ENCODE measurements at places on chromosomes 1 and 21. TPM values are rescaled to one million over a fixed set of nuclear protein-coding genes. Genes with fewer than 3 reads are reported as not detected.
A peak's percentile ranks its signal among the peaks of the same experiment; 100 is the strongest.

DMBX1 gene
- total RNA-seq: 0.58 TPM

DNA sequence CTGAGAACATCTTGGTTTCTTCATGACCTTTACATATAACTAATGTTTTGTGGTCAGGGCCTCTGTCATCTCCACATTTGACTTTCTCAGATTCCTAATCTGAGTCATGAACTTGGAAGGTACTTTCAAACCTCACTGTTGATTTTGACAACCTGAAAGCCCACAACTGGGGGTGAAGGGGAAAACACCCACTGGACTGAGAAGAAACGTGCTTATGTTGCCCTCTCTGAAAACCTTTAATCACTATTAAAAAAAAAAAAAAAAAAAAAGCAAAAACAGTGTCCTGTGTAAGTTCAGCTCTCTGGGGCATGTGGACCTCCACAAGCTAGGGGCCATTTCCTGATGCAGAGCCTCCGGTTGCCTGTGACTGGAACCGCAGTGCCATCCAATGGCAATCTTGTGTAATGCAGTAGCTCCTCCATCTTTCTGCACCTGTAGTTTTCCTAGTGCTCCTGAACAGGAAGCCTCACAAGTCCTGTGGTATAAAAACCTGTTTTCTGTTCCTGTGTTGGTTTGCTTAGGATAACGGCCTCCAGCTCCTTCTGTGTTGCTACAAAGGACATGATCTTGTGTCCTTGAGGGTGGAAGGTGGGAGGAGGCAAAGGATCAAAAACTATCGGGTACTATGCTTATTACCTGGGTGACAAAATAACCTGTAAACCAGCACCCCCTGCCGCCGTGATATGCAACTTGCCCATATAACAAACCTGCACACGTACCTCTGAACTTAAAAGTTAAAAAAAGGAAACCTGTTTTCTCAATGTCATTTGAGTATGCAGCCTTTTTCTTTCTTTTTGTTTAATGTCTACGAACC is 124.5 kb downstream of the ZNF648 start:
- peak; percentile 82 for ATAC-seq

- no peak for ATAC-seq
Measured at GRCh38 chr1:9402256-9402616, 109.5 kb downstream of the SPSB1 start.

DNA sequence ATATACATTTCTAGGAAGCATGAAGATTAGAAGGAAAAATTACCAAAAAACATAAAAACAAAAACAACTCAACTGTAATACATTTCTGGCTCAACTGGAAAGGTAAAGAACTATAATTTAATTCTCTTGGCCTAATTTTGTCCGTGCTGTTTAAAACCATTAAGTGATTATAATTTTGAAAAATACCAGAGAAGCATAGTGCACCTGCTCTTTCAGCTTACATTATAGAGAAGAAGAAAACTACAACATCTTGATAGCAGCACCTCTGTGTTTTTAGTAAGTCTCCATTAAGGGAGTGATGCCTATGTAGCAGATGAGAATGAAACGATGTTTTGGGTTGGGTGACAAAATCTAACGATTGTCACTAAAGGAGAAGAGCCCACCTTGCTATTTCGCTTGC is 19.3 kb upstream of the MAN1A2 start:
- no peak for ATAC-seq

GRCh38 chr1:10108948-10109708 is 76.4 kb downstream of the UBE4B start:
- ATAC-seq: no peak

Data from activated T-helper 17 cell treated with anti-CD3 and anti-CD28 coated beads, Interleukin-2, amount 50 U/mL, for 72 hours (primary cell).